IPS-NIHi11 (cell line): ENCODE measurements at places on chromosomes 5 and 9.

GRCh38 chr9:12133416-12133815 is 559.8 kb upstream of the TYRP1 start:
- no peak for DNase-seq

GRCh38 chr9:96523374-96523773 is 73.4 kb downstream of the HABP4 start:
- no peak for DNase-seq

DNA sequence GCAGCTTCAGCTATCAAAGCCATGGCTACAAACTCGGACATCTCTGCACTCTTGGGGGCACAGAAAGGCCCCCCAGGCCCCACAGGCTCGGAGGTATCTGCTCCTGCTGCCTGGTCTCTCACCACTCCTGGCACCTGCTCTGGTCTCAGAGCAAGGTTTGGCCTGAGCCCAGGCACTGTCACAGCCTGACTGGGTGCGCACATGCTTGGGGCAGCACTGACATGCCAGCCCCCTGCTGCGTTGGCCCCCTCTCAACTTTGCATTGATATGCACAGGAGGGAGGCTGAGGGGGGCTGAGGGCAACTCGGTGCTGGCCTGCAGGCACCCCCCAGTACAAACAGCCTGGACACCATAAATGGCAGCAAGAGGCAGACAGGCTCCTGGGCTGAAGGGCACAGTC is 27.1 kb upstream of the GHR start:
- no peak for DNase-seq

GRCh38 chr5:95948631-95949030 is 13.0 kb downstream of the ELL2 start:
- DNase-seq = no peak

- DNase-seq = peak; percentile 98
Observed at GRCh38 chr9:128702445-128702948, at the start of gene PKN3. TSS of gene PKN3 (plus strand) at chr9:128702503. CDS start at chr9:128702916, 413 bp downstream.

DNA sequence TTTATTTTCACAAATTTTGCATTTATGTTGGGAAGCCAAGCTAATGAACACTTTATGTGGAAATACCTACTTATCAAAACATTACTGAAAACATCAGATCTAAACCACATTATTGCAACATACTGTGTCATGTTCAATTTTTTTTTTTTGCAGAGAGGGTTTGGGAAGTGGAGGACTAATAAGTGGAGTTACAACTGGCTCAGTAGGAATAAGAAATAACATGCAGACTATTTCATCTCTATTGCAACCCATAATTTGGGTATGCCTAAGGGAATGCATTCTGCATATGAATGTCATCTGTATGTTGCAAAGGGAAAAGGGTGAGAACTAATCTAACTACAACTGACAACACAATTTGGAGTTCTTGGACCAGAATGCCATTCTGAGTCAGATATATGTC is 41.8 kb downstream of the APC start:
- DNase-seq = no peak

- peak; percentile 79 for DNase-seq
Observed at GRCh38 chr9:114504341-114505186, 709 bp downstream of the WHRN start.

- DNase-seq = no peak
Observed at GRCh38 chr5:132301344-132302271, 7.4 kb downstream of the SLC22A4 start.

- no peak for DNase-seq
Observed at GRCh38 chr5:9046756-9047481, 499.0 kb downstream of the SEMA5A start.

- DNase-seq = no peak
Observed at GRCh38 chr5:143678148-143678905, 133.6 kb upstream of the HMHB1 start.

DNA sequence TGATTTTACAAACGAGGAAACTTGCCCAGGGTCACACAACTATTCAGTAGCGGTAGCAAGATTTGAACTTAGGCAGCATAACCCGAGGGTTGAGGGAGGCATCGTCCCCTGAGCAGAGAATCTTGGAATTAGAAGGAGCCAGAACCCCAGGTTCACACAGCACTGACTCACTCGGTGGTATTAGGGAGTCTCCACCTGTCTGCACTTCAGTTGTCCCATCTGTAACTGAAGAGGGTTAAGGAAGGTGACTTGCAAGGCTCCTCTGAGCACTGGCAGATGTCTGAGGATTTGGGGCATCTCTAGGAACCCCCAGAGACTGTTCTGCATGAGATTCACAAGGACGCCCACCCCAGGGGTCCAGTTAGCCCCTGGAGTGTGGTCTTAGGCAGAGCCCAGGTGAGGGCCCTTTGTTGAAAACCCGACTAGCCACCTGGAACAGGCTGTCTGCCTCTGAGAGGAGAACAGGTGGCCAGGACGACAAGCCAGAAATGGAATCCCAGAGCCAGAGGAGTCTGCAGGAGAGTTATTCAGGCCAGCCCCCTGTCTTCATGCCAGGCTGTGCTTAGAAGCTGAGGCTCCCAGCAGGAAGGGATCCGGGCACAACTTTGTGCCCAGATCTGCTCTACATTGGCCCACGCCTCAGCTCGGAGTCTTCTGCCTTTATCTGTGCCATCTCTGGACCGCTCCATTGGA is 50.0 kb upstream of the ORM1 start:
- no peak for DNase-seq

- no peak for DNase-seq
Observed at GRCh38 chr5:11878814-11879213, 25.4 kb downstream of the CTNND2 start.

GRCh38 chr9:129140397-129141065 is 29.3 kb downstream of the PTPA start:
- DNase-seq = no peak

DNA sequence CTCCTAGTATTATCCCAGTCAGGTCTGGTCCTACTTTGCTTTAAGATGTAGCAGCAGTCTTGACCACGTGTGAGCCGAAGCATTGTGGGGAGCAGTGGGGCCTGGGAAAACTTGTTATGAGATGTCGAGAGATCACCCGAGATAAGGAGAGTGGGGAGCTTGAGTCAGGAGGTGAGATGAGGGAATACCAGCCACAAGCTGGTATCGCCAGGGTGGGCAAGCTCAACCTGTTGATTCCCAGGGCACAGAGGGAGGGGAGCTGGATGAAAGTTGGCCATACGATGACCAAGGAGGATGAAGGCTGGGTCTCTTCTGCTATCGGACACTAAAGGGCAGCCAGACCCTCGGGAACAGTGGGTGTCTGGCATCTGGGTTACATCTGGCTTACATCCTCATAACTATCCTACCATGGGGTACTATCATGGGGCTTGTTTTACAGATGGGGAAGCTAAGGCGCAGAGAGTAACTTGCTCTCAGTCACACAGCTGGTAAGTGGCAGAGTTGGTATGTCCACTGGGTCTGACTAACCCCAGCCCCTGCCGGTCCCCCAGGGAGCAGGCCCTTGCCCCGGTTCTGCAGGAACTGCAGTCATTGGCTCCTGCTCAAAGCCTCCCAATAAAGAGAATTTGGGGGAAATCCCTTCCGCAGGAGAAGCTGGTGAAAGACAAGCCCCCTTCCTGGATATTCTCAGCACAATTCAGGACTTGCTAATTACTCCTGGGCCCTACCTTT is 13.4 kb upstream of the TIFAB start:
- DNase-seq = no peak

GRCh38 chr5:59103303-59103702 is 520.4 kb downstream of the RAB3C start:
- no peak for DNase-seq

DNA sequence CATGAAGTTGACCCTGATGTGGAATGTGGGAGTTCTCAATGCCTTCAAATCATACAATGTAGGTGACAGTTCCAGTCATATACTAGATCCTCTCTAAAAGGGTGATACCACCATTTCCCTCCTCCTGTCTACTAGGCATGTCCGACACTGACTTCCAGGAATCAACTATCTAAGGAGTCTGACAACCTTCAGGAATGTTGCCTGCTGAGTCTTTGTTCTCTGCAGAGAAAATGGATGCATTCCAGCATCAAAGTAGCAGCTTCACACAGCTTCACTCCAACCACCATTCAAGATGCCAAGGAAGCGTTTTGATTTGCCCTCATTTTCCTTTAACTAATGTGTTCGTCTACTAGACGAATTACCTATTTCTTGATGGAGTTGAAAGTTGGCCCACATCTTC is 530.2 kb downstream of the EBF1 start:
- peak; percentile 62 for DNase-seq

GRCh38 chr9:112174222-112174964 is 704 bp downstream of the SUSD1 start:
- DNase-seq = peak; percentile 79

DNA sequence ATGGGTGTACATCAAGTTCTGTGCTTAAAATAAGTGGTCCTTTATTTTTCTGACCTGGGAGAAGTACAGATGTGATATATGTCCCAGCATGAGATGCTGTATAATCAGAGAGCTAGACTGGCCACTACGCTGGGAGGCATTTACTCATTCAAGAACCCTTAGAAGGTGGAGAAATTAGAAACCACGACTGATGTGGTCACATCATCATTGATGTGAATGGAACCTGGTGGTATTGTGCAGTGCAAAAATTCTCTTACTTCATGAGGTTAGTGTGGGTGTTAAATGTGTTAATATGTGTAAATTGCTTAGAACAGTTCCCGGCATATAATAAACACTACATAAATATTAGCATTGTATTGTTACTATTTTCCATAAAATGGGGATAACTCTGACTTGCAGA is 69.5 kb upstream of the CKMT2 start:
- DNase-seq = no peak

GRCh38 chr5:127170918-127171600 is 97.8 kb upstream of the C5orf63 start:
- no peak for DNase-seq
